ENCODE measurements at places on chromosomes 3 and 15. TPM values are rescaled to one million over a fixed set of nuclear protein-coding genes. Genes with fewer than 3 reads are reported as not detected.
A peak's percentile ranks its signal among the peaks of the same experiment; 100 is the strongest.

GOLGA8N gene
- 0.35 TPM for total RNA-seq

TNNC1 gene
- 1.2 TPM for total RNA-seq

SNTN gene
- total RNA-seq = not detected

APEH gene
- total RNA-seq = 233 TPM

PLSCR5 gene
- not detected for total RNA-seq

GMPS gene
- 60.8 TPM for total RNA-seq

CLDN1 gene
- total RNA-seq = 218 TPM

DNA sequence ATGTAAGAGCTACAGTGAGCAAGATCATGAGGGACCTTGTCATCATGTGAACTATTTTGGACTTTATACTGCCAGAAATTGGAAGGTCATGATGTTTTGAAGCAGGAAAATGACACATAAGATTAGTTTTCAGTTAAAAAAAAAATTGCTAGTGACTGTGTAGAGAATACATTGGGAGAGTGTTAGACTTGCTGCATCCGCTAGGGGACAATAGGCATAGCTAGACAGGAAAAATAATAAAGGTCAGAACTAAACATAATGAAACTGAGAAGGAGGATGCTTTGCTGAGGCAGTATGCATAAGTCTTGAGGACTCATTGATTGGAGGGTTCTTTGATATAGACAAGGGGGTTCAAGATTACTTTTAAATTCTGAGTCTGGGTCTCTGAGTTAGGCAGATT is 275.8 kb upstream of the KCNH8 start:
- DNase-seq = no peak

DNA sequence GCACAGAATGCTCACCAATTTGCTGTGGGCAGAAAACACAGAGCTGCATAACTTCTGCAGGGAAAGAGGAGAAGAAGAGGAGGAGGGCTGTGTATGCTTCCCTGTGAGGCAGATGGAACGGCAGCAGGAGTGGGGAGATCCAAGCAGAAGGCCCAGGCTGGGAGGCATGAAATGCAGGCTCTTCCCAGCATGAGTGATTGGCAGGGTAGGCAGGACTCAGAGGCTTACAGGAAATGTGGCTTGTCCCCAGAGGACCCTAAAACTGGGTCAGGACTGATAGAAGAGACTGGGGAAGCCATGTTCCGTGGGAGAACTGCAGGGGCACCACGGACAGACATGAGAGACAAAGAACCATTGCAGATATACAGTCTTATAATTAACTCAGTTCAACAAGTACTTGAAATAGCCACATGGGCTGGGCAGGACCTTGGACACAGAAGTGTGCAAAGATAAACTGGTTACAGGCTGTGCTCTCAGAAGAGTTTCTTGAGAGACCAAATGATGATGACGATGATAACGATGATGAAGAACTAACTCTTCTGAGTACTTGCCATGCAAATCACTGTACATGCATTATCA is 286.9 kb downstream of the EPHB1 start:
- DNase-seq = no peak

DNA sequence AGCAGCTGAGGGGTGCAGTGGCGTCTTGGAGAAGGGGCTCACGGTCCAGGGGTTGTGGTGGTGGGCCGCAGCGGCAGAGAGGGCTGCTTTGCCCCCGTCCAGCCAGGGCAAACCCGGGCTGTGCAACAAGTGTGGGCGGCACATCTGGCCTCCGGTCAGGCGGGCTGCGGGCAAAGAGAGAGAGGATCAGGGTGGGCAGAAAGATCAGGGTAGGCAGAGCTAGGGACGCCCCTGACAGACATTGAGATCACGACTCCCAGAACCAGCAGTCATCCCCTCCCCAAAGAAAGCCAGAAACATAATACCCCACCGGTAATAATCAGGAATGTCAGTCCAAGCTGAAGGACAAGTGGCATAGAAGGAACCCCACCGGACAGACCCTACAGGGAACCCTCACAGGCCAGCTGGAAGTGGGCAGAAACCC is 6.8 kb downstream of the GATA2 start:
- no peak for DNase-seq

DNA sequence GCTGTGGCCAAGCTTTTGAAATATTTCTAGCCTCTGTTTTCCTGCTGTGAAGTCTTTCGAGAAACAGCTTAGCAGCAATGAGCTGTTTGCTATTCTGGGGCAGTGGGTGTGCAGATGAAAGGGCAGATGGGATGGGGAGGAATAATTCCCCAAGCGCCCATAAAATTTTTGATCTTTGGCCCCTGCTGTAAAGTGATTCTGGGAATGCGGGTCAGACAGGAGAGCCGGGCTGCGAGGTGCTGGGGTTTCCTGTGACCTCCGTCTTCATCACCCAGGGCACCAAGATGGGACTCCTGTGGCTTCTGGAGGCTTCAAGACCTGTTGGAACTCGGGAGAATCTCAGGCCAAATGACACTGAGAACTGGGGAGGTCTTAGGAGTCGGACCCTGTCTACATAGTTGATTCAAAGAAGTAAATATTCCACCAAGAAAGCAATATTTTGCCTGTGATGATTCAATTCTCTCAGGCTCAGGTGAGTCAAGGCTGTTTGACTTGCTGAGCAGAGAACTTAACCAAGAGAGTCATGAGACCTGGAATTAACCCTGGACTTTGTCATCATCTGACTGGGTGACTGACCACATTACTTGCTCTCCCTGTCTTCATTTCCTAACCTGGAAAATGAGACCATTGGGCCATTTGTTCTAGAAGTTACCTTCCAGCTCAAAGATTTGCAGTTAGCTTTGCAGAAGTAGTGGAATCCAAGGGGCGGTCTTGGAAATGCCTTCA is 86.4 kb downstream of the POLR2M start:
- DNase-seq = peak; percentile 45

DNA sequence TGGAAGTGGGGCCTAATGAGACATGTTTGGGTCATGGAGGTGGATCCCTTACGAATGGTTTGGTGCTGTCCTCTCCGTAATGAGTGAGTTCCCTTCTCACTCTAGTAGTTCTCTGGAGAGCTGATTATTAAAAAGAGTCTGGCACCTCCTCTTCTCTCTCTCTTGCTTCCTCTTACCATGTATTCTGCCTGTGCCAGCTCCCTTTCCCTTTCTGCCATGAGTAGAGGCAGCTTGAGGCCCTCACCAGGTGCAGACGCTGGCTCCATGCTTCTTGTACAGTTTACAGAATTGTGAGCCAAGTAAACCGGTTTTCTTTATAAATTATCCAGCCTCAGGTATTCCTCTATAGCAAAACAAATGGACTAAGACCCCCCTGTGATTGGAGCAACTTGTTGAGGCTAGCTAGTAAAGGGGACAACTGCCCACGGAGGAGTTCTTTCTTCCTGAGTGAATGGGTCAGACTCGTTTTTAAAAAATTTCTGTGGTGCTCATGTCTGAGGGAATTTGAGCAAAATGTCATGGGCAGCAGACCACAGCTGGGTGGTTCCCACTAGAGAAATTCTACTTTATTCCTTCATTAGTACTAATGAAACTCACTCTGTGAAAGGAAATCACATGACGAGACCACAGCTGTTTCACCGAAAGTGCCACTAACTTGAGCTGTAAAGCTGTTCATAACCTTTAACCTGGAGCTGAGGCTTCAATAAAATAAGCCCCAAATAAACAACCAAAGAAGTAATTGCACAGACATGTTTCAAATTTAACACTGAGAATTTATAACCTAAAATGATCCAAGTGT is 210.0 kb downstream of the NFKBIZ start:
- peak; percentile 30 for DNase-seq

GRCh38 chr3:4350789-4351163 is 47.6 kb downstream of the SETMAR start:
- DNase-seq = peak; percentile 68

DNA sequence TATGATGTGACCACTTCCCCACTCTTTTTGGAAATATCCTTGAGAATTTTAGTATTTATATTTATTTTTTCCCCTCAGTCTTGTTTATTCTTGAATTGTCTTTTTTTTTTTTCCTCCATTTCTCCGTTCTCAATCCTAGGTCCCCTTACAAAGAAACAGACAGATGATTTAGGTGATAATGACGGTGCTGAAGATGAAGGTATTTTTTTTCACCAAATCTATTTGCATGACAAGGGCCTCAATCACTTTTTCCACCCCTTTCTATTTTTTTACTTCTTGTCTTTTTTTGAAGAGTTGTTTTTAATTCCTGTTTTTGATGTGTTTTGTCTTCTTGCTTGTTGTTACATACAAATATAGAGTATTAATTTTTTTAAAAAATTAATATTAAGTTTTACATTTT is 402.6 kb downstream of the NLGN1 start:
- no peak for DNase-seq

GRCh38 chr15:29668120-29668602 is 154.1 kb downstream of the TJP1 start:
- peak; percentile 87 for DNase-seq

DNA sequence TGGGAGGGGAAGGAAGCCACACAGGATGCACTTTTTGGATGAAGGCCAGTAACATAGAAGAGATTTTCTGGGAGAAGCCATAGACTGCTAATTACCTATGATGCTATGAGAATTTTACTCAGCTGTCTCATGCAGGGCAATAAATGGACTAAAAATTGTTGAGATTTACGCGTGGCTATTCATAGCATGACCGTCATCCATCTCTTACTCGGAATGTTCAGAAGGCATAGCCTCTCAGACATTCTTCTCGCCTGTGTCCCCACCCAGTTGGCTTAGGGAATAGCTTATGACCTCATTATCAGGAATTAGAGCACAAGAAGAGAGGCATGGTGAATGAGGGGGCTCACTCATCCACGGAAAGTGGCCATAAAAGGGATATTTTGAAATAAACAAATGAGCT is 107.9 kb upstream of the ATP10A start:
- no peak for DNase-seq

GRCh38 chr15:66884115-66884622 is 181.2 kb upstream of the SMAD3 start:
- no peak for DNase-seq

DNA sequence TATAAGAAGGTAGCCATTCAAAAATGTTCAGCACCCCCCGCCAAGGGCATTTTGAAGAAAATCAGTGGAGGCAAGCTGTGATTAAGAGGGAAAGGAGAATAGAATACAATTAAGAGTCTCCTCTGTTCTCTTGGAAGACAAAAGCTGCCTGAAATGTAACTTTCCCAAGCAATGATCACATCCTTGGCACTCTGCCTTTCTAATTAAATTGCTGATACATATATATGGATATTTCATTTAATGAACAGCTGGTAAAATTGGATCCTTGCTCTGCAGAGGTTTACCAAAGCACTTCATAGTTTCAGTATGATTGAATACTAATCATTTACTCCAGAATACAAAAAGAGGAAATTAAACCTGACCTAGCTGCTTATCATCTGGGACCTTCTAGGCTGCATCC is 10.4 kb downstream of the COL6A6 start:
- no peak for DNase-seq

DNA sequence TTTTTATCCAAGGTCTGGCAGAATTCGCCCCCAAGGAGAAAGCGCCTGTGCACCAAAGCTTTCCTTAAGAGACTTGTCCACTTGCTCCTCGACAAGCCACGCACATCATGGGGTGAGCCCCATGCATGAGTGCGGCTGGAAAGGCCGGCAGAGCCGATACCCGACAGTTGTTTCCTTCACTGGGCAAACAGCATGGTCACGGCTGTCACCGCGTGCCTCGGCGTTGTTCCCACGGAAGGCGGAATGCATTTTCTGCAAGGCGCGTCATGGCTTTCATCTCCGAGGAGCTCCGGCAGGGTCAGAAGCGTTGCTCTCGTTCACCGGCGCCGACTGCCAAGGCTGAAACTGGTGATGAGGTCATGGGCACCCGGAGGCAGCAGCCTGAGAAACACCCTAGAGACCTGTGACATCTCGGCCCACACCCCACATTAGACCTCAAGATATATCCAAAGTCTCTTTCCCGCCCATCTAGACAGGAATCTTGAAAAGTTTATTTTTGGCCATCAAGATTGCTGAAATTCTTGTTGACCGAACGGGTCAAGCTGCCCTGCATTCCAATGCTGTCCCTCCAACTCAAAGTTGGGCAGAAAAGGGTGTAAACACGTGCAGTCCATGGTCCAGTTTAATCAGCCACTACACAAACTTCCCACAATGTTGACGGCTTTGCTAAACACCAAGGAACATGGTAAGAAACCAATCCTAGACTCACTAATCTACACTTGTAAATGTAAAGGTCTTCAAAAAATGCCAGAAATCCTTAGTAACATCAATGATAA is 604 bp upstream of the TJP1 start:
- peak; percentile 75 for DNase-seq

- no peak for DNase-seq
Measured at GRCh38 chr3:107372506-107372905, 4.7 kb upstream of the CCDC54 start.
